ENCODE measurements at places on chromosomes 5 and 9.

- DNase-seq = no peak
Measured at GRCh38 chr5:89520771-89521170, 637.8 kb upstream of the MEF2C start.

- no peak for DNase-seq
Measured at GRCh38 chr5:68250661-68251298, 35.2 kb downstream of the PIK3R1 start.

DNA sequence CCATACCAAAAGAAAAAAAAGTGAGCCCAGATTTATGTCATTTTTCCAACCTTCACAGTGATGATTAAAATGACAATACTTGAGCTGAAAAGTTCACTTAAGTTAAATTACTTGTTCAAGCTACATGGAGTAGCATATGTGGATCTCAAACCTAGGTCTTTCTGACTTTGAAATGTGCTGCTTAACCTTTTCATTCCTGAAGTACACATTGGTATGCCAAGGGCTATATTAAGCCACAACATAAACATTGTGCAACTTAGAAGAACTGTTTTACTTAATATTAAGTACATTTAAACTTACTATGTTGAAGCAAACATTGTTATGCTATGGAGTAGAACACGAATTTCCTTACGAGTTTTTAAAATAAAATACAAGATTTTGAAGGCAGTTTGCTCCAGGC is 105.0 kb downstream of the GIN1 start:
- no peak for DNase-seq

GRCh38 chr5:16502866-16503265 is 37.3 kb upstream of the ZNF622 start:
- no peak for DNase-seq

DNA sequence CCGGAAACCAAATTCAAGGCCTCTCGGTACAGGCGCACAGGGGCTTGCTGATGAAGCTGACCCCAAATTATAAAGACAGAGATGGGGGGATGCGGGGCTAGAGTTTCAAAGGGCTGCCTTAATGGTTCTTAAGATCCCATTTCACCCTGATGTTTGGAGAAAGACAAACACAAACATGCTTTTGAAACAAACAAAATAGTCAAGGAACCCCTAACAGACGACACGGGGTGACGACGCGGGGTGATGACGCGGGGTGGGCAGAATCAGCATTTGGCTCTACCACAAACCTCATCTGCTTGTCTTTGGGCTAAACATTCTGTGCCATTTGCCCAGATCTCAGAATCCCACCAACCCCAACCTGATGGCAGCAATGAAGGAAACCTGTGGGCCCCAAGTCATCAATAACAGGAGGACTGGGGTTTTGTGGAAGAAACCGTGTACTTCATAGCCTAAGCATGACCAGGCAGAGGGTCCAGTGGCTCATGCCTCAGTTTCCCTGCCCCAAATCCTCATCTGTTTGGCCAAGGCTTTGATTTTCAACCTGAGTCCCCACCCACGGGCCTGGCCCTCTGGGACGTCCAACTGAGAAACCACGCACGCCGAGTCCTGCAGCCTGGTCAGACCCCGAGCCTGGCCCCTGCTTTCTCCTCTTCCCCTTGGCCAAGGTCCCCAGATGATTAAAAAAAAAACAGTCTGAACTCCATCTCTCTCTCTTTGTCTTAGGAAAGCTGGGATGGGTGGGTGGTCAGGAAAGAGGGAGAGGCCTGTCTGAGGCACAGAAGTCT is 148.5 kb downstream of the COL23A1 start:
- DNase-seq = no peak

DNA sequence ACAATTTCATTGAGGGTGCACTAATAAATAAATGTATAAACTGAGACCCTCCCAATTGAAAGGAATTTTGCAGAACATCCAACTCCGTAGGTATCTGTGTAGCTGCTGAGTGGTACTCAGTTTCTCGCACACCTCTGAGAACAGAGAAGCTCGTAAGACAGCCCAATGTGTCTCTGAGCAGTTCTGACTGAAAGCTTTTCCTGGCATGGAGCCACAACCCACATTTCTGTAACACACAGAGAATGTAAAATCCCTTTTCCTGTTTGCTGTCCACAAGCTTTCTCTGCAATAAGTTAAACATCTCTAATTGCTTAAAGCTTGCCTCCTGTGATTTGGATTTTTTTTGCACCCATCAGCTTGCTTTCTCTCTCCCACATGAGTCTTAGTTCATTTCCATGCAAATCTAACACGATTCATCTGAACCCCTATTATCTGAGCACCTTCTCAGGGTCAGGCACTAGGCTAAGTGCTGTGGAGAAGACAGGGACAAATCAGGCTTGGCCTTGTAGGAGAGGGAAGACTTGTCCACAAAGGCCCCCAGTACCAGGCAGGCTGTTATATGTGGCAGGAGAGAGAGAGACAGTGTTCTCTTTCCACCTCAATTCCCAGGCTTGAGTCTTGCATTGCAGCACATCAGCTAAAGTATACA is 44.2 kb upstream of the COL15A1 start:
- DNase-seq = no peak

DNA sequence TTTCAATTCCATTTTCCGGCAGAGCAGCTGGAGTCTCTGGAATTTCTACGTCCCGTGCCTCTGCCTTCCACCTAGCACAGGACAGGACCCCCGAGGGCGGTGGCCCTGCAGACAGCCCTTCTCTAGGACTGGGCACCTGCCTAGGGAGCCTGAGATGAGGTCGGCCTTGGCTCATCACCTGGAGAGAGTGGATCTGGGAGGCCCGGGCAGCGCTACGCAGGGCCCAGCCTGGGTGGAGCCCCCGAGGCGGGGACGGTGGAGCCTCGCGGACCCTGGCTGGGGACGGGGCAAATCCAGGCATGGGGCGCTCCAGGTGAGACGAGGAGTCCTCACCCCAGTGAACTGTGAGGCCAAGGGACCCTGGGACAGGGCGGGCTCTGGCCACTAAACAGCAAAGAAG is 114.5 kb downstream of the MTRR start:
- no peak for DNase-seq
